ENCODE measurements at places on chromosomes 1 and 21. TPM values are rescaled to one million over a fixed set of nuclear protein-coding genes. Genes with fewer than 3 reads are reported as not detected.

TTC39A gene
- 1.7 TPM for total RNA-seq

RHOU gene
- 20.1 TPM for total RNA-seq

SPATA17 gene
- 2.5 TPM for total RNA-seq

HJV gene
- not detected for total RNA-seq

MYOG gene
- total RNA-seq, result not detected

DYRK3 gene
- total RNA-seq, result 12.5 TPM

DNA sequence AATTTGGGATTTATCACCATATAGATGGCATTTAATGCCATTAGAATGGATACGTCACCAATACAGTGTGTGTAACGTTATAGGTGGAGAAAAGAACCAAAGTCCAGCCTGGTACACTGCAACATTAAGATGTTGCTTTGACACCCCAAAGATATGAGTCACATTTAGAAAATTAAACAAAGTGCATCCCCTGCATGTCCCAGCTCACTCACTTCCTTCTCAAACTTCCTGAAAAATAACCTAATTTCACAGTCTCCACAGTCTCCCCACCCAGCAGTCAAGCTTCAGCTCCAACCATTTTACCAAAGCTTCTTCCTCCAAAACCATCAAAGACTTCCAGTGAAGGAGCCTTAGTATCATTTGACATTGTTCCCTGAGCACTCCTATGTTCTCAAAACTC, 111.9 kb downstream of the OMA1 start:
- no peak overlapping the region for H3K4me3 ChIP-seq
- H3K4me1 ChIP-seq, result peaks cover 9% of the 10 kb centered on the region
- no peak for DNase-seq

DNA sequence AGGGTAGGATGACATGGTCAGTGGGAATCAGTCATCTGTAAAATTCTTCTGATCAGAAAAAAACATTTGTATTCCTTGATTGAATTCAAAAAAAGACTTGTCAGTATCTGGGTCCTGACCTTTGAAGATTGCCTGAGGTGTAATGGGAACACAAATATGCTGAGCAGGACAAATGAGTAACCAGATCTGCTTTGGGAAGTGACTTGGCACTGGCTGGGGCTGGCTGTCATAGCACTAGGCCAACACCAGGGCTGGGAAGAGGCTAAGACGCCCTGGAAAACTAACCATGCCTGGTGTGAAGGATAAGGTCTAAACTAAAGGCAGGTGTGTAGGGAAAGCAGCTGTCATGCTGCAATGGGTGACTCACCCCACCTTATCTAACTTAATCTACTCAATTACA, 452.9 kb upstream of the BEND5 start:
- no peaks in the 10 kb centered on the region for H3K27me3 ChIP-seq
- no peak overlapping the region for H3K4me3 ChIP-seq
- no peak for DNase-seq
- no peaks in the 10 kb centered on the region for H3K4me1 ChIP-seq
- no peak overlapping the region for H3K27ac ChIP-seq

DNA sequence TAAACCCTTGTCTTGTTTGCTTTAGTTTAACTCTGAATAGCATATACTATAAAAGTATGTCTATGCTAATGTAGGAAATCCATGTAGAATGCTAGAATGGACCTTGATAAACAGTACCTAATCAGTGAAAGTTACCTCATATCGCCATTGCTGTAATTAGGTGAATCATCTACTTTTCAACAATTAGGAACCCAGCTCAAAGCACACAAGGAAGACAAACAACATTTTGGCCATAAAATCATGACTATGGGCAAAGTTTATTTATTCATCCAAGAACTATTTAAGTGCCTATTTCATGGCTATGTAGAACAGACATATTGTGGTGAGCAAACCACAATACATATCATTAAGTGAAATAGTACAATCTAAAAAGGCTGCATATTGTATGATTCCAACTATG, 1043.2 kb downstream of the BRINP3 start:
- no peak overlapping the region for H3K4me3 ChIP-seq
- no peak for DNase-seq
- H3K4me1 ChIP-seq, result peaks cover 7% of the 10 kb centered on the region
- no peaks in the 10 kb centered on the region for H3K27me3 ChIP-seq
- H3K36me3 ChIP-seq, result no peaks in the 10 kb centered on the region
- H3K27ac ChIP-seq, result no peak overlapping the region

GRCh38 chr1:23657659-23658275, 33.8 kb upstream of the RPL11 start:
- H3K4me1 ChIP-seq, result no peaks in the 10 kb centered on the region
- H3K27ac ChIP-seq, result no peak overlapping the region
- H3K4me3 ChIP-seq, result no peak overlapping the region
- peak; percentile 74 for DNase-seq
- peaks cover 5% of the 10 kb centered on the region for H3K27me3 ChIP-seq
- H3K36me3 ChIP-seq, result no peaks in the 10 kb centered on the region

DNA sequence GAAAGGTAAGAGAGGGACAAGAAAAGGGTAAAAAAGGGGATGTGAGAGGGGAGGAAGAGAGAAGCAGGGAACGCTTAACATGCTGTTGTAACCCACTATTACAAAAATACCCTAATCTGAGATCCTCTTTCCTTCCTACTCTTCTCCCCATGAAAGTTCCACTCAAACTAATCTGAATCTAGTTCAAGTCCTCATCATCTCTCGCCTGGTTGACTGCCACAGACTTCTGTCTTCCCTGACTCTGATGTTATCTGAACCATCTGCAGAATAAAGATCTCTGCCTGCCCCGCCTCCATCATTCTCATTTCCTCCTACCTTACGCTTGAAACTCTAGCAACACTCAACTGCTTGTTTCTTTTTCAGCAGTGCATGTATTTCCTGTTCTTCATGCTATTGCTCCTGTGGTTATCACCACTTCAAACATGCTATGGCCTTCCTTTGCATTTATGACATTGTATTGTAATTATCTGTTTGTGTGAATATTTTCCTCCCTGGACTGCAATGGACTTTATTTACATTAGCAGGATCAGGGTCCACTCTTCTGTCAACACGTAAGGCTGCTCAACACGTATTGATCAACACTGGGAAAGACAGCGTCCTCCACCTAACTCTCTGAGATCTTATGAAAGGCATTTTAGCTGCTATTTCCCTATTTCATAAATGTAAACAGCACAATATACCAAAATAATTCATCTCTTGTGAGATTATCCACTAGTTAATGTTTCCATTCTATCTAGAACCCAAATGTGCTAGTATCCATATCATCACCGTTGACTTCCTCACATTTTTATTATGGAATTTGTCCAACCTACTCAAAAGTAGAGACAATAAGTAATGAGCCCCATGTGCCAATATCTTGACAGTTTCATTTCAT, 215.5 kb upstream of the USP25 start:
- no peaks in the 10 kb centered on the region for H3K36me3 ChIP-seq
- no peaks in the 10 kb centered on the region for H3K4me1 ChIP-seq
- H3K27ac ChIP-seq, result no peak overlapping the region
- H3K4me3 ChIP-seq, result no peak overlapping the region
- no peaks in the 10 kb centered on the region for H3K27me3 ChIP-seq
- DNase-seq, result no peak

DNA sequence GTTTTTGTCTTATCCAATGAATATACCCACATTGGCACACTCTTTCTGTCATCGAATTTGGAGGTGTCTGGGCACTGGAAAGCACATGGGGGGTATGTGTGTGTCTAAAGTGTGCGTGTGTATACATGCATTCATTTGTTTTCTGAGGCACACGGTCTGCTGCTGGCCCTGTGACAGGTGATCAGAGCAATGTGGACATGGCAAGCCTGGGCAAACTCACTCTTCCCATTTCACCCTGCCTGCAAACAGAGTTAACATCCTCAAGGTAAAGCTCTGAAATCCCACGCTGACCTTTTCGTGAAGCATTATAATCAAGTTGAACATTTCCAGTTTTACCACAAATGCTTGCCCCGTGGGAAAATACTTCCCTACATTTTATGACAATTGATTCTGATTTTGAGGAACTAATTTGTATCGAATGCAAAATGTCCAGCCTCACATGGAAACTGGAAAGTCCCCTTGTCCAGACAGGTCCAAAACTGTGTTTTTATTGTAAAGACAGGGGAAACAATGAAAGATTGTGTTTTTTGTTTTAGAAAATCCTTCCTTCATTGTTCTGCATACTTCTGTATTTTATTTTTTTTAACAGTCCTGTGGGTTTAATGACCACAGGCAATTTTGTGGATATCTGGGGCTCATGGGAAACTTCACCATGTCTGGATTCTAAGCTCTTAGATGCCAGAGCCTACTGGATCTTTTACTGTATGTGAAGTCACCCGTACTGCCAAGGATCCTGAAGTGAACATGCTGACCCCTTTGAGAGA, 160.9 kb downstream of the PBX1 start:
- H3K36me3 ChIP-seq, result peaks cover 4% of the 10 kb centered on the region
- H3K27me3 ChIP-seq, result no peaks in the 10 kb centered on the region
- no peak overlapping the region for H3K4me3 ChIP-seq
- H3K4me1 ChIP-seq, result peaks cover 28% of the 10 kb centered on the region

DNA sequence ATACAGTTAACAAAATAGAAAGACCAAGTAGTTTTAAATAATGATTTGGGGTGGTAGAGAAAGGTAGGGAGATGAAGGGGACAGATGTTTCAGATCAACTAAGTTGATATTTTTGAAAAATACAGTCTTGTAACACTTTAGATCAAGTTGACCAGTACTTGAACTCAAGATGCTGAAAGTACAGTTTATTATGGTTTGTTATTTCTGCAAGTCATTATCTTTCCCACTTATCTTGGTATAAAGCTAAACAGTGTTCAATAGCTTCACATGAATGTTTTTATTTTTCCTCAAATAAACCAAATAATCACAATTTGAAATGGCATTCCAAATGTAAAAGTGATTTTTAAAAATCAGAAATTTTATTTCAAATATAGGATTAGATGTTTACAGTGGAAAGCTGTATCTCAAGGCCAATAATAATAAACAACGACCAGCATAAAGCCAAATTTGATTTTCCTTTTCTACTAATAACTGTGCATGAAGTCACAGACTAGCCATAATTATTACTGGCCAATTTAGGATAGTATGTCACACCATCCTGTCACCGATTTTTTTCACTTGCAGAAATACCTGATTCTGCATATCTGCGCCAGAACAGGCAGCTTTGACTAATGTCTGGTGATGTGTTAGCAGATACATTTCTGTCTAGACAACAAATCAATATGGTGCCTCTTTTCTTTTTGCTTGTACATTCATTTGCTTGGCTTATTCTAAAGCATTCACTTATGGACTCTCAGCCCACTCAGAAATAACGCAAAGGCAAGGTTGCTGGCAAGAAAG, 320.2 kb downstream of the TM2D1 start:
- no peak for DNase-seq
- no peaks in the 10 kb centered on the region for H3K36me3 ChIP-seq
- H3K27ac ChIP-seq, result no peak overlapping the region
- peaks cover 18% of the 10 kb centered on the region for H3K4me1 ChIP-seq

DNA sequence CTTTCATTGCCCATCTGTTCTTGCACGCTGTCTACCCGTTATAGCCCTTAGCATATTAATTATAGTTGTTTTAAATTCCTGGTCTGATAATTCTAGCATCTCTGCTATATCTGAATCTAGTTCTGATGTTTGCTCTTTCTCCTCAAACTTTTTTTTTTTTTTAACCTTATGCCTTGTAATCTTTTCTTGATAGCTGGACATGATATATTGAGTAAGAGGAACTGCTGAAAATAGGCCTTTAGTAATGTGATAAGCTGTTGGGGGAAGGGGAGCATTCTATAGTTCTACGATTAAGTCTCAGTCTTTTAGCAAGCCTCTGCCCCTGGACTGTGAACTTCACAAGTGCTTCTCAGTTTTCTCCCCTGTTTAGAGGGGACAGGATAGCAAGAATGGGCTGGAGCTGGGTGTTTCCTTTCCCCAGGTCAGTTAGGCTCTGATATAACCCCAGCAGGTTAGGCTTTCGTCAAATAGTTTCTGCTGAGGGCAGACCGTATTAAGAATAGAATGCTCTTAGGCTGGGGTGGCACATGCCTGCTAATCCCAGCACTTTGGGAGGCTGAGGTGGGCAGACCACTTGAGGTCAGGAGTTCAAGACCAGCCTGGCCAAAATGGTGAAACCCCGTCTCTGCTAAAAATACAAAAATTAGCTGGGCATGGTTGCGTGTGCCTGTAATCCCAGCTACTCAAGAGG, 62.2 kb downstream of the ZFYVE9 start:
- H3K4me1 ChIP-seq, result no peaks in the 10 kb centered on the region
- H3K27ac ChIP-seq, result no peak overlapping the region
- no peaks in the 10 kb centered on the region for H3K27me3 ChIP-seq
- no peak overlapping the region for H3K4me3 ChIP-seq
- H3K36me3 ChIP-seq, result peaks cover 14% of the 10 kb centered on the region

DNA sequence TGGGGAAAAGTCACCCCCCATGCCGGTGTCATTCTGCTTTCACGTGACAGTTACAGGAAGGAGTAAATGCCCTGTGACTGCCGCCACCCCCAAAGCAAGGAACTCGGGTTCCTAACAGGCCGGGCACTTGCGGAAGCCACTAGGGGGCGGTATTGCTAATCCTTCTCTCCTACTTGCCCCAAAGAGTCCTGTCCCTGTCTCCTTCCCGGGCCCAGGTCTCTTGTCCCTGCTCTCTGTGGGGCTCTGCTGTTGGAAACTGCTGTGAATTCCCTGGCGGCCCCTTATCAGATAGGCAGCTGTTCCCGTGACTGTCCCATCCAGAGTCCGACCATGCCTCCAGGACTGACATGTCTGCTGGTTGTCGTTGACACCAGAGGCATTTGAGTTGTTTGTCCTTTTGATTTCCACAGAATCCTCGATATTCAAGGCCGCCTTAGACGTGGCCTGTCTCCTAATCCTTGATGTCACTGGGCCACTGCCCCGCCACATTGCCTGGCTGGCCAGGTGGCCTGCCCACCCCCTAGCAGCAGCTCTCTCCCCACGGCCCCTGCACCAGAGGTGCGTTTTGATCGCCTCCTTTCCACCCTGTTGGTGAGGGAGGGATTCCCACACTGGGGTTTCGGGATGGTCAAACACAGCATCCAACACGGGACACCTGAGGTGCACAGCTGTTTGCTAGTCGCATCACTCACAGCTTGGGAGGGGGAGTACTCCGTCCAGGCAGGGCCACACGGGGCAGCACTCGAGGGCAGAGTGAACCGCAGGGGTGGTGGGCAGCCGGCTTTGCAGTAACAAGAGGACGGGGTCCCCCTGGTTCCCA, 37.3 kb downstream of the CHAF1B start:
- no peak overlapping the region for H3K27ac ChIP-seq
- no peaks in the 10 kb centered on the region for H3K27me3 ChIP-seq
- H3K36me3 ChIP-seq, result peaks cover 3% of the 10 kb centered on the region

- no peaks in the 10 kb centered on the region for H3K27me3 ChIP-seq
- no peaks in the 10 kb centered on the region for H3K36me3 ChIP-seq
- no peak overlapping the region for H3K4me3 ChIP-seq
- DNase-seq, result no peak
- H3K27ac ChIP-seq, result no peak overlapping the region
- H3K4me1 ChIP-seq, result no peaks in the 10 kb centered on the region
Observed at GRCh38 chr1:73781251-73781650, 416.7 kb downstream of the LRRIQ3 start.

- no peak overlapping the region for H3K27ac ChIP-seq
- no peaks in the 10 kb centered on the region for H3K27me3 ChIP-seq
- no peak overlapping the region for H3K4me3 ChIP-seq
- no peaks in the 10 kb centered on the region for H3K36me3 ChIP-seq
Observed at GRCh38 chr1:66266350-66266749, 267.6 kb upstream of the SGIP1 start.

GRCh38 chr1:183721041-183721440, 67.9 kb upstream of the APOBEC4 start:
- no peaks in the 10 kb centered on the region for H3K36me3 ChIP-seq
- H3K4me1 ChIP-seq, result no peaks in the 10 kb centered on the region
- no peaks in the 10 kb centered on the region for H3K27me3 ChIP-seq
- H3K4me3 ChIP-seq, result no peak overlapping the region
- no peak for DNase-seq
